ENCODE measurements at places on chromosomes 13 and 19.

- no peak for DNase-seq
Observed at GRCh38 chr13:110894086-110894485, 20.8 kb downstream of the ANKRD10 start.

- no peak for DNase-seq
Observed at GRCh38 chr13:43269037-43269481, 245.7 kb downstream of the DNAJC15 start.

DNA sequence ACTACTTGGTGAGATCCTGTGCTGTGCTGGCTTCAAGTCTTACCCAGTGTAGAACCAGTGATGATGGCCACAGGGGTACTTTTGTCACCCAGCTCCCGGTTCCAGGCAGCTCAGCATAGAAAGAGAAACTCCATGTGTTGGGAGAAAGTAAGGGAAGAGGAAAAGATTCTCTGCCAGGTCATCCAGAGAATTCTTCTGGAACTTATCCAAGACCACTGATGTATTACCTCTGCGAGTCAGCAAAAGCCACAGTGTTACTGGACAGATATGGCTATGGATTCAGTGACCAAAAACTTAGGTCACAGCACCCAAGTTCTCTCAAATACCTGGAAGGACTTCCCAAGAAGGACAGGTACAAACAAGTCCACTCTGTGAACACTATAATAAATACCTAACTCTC is 399.5 kb upstream of the MIR17HG start:
- DNase-seq = no peak

GRCh38 chr13:108594153-108594552 is 35.3 kb upstream of the MYO16 start:
- no peak for DNase-seq

Data from activated CD4-positive, alpha-beta memory T cell treated with anti-CD3 and anti-CD28 coated beads for 36 hours (primary cell).